ENCODE measurements at places on chromosomes 12 and 14.

DNA sequence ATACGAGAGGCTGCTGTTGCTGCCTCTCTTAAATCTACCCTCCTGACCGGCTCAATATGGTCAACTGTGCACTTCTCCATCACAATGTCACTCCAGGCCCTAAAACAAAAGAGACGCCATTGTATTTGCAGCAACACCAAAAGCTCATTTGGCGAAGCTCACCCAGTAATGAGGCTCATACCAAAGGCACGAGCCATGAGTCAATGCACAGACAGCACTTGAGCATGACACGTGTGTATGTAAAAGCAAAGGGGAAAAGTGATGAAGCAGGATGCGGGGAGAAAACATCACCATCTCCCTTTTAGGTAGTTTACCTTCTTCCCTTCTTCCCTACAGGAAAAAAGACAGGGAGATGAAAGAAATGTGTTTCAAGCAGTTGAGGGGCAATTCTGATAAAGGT lies 150.3 kb downstream of the FOXN3 start:
- DNase-seq, result no peak

DNA sequence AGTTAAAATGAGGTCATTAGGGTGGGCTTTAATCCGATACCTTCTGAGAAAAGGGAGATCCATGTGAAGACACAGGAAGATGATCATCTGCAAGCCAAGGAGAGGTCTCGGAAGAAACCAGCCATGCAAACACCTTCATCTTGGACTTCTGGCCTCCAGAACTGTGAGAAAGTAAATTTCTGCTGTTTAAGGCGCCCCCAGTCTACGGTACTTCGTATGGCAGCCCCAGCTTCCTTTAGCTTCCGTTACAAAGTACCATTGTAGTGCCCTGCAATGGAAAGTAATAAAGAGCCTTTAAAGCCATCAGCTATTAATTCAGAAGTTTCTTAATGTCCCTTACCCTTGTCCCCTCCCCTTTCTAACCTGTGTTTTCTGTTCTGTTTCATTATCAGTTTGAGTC lies 308.1 kb downstream of the AACS start:
- no peak for DNase-seq

- no peak for DNase-seq
These were observed 45.1 kb downstream of the MYF5 start for GRCh38 chr12:80761838-80762237.

DNA sequence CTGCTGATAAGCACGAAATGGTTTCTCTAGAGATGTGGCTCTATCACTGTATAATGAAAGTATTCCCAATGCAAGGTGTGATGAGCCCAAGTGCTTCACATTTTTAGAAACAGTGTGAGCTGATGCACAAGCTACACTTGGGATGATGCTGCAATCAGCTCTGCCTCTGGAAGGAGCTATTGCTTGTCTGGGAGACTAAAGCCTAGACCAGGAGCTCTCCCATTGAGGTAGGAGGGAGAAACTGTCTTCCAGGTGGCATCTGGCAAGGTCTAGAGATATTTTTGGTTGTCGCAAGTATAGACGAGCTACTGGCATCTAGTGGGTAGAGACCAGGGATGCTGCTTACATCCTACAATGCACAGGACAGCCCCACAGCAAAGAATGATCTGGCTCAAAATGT lies 42.0 kb downstream of the HECTD4 start:
- DNase-seq, result no peak

DNA sequence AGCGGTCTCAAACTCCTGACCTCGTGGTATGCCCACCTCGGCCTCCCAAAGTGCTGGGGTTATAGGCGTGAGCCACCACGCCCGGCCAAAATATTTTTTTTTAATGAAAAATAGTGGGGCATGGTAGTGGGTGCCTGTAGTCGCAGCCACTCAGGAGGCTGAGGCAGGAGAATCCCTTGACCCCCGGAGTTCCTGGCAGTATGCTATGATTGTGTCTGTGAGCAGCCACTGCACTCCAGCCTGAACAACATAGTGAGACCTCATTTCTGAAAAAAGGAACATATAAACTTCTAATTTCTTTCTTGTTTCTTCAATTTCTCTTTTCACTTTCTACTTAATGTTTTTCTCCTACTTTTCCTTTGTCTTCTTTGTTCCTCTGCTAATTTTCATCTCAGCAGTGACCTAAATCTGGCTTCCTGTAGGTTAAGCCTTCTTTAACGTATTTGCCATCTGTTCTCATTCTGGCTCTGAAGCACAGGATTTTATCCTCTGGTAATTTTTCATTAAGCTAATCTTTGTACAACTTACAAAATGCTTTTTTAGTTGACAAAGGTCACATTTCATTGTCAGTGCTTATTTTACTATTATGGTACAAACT lies 4.5 kb upstream of the RPGRIP1 start:
- no peak for DNase-seq

DNA sequence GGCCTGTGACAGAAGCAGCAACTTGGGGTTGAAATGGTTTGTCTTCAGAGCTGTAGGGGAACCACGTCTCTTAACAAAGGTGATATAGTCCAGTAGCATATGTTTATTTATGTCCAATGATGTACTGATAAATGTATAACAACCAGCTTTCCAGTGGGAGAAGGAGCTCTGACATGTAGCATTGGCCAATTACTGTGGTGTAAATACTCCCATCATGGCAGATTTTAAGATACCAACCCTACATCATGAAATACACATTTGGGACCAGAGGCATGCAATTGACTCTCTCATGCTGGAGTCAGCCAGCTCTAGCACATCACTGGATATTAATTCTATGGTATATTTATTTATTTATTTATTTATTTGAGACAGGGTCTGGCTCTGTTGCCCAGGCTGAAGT lies 50.6 kb upstream of the CHST11 start:
- no peak for DNase-seq

DNA sequence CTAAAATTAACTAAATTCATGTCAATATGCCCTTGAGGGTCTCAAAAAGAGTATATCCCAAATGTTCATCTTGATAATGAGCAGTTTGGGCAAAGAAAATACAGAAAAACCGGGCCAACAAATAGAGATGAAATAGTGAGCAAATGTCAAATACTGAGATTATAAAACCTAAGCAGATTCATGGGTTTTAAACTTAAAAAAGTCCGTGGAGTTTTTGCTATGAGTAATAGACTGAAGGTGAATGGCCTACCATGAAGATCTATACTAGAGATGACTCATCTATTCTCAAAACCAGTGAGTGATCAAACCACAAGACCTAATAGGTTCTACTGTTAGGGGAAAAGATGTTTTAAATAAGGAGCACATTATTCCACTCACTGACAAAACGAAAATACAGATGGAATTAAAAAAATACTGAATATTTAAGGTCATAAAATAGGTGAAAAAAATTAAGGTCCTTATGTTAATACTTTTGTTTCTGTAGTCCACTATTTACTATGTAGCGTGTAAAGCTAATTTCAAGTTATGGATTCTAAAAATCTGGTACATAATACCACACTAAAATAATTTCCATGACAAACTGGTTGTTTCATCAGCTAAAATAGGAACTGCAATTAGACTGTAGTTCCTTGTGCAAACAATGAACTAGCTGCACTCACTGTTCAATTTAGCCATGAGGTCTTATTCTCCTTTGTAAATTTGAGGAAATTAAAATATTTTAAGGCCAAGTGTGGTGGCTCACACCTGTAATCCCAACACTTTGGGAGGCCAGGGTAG lies 5.0 kb downstream of the HNRNPC start:
- DNase-seq, result no peak

DNA sequence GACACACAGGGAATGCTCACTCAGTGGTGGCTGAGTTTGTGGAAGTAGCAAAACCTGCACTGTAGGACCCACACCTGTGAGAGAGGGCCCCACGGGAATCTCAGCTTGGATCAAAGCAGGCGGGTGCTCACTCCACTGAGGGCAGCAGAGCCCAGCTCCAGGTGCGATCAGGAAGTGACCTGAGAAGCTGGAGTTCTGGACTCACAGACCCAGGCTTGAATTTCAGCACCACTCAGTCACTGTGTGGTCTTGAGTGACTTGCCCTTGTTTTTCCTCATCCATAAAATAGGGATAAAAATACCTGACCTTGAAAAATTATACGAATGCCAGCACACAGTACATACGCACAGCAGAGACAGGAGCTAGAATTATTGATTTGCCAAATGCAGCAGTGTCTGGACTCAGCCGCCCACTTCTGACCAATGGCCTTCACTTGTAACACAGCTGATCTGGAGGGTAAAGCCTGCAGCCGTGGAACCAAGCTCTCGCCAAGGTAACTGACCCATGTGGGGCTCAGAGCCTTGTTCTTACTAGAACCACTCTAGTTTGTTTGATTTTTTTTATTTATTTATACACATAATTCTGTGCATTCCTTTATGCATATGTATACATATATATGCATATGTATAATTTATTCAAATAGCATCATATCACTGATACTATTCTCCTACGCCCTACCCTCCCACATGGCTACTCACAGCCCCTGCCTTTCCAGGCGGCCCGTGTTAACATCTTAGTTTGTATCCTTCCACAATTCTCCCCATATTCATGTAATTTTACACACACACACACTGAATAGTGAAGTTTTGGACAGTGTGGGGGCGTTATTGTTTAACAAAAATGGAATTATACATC lies 53.9 kb downstream of the DPF3 start:
- no peak for DNase-seq

GRCh38 chr14:99875836-99876235 lies 82.6 kb downstream of the EML1 start:
- no peak for DNase-seq

DNA sequence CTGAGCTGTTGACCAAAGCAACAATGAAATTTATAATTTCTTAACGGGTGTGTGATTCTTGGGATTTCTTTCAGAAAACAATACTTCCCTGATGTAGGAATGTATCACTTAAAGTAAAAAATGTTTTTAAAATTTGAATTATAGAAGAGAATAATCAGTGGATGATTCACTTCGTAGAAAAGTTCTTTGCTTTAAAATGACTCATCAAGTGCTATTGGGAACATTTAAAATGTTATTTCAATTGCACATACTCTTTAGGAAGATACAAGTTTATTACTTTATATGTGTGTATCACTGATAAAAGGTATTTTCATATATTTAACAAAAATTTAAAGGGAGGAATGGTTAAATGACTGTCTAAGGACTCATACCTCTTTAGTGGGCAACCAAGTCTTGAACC lies 155.3 kb downstream of the PDE3A start:
- DNase-seq, result no peak

DNA sequence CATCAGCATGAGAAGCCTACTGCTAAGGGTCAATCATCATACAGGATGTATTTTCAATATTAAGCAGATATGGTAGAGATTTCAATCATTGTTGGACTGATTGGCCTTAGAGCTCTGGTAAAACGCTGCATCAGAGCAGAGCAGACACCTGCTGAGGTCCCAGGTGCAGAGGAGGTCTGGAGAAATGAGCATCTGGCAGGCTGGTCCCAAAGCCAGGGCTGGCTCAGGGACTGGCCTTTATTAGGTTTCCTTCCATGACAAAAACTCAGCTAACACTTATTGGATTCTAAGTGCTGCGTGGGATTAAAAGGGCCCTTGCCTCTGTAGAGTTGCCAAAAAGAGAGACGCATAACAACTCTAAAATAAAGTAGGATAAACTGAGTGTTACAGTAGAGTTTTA lies 29.7 kb downstream of the AKAP6 start:
- no peak for DNase-seq

GRCh38 chr12:86623267-86623666 lies 367.1 kb upstream of the MGAT4C start:
- DNase-seq, result no peak

DNA sequence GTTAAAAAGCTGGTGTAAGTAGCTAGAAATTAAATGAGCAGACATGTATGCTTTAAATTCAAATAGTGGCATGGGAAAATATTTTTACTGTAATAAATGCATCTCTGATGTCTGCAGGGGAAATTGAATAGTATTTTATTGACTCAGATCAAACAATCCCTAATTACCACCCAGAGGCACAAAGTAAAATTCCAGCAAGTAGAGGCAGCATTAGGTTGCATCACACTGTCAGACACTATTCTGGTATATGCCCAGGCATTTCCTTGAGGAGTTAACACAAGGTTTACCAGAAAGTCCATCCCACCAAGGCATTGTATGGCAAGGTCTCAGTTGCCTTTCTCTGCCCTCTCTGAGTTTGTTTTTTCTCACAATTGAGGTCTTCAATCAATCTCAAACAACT lies 201.6 kb upstream of the KITLG start:
- DNase-seq, result no peak

DNA sequence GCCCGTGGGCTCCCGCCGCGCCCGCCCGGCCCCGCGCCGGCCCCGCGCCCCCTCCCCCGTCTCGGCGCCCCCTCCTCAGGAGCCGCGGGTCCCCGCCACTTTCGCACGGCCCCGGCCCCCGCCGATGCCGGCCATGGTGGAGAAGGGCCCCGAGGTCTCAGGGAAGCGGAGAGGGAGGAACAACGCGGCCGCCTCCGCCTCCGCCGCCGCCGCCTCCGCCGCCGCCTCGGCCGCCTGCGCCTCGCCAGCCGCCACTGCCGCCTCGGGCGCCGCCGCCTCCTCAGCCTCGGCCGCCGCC lies 263 bp downstream of the RCOR1 start:
- no peak for DNase-seq

- DNase-seq, result peak; percentile 26
These were observed 103.3 kb upstream of the CCDC175 start for GRCh38 chr14:59679872-59680271.

DNA sequence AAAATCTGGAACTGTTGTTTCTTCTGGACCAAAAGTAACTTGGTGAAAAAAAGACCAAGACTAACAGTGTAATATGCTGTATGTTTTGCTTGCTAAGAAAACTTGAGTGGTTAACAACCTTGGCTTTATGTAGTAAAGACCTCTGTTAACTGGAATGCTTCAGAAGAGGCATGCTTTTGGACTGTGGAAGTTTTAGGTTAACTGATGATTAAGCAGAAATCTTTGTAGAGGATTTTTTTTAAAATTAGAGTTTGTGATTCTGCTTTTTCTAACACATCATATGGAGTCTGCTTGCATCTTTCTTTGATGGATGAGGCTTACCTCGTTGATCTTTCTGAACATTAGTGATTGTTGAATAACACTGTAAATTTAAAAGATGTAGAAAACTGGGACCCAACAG lies 17.5 kb downstream of the PELI2 start:
- no peak for DNase-seq

DNA sequence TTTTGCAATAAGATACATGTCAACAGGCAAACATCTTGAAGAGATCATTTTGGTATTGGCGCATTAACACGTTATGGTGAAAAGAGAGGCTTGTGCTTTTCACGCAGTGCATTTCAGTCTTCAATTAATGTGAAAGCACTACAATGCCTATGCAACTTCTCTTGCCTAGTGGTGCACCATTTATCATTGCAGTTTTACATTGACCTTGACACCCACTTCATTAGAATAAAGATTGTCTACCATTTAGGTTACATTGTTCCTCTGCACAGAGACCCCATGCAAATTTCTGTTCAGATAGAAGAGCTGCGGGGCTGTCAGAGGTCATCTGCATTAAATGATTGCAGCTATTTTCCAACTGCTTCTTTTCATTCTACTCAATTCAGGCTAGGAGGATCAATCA lies 212.2 kb upstream of the NPAS3 start:
- no peak for DNase-seq

- no peak for DNase-seq
These were observed 275.5 kb downstream of the DPF3 start for GRCh38 chr14:72618424-72618823.
